Left hindlimb (tissue), 1 donor: ENCODE measurements at places on chromosomes 7 and 10.

DNA sequence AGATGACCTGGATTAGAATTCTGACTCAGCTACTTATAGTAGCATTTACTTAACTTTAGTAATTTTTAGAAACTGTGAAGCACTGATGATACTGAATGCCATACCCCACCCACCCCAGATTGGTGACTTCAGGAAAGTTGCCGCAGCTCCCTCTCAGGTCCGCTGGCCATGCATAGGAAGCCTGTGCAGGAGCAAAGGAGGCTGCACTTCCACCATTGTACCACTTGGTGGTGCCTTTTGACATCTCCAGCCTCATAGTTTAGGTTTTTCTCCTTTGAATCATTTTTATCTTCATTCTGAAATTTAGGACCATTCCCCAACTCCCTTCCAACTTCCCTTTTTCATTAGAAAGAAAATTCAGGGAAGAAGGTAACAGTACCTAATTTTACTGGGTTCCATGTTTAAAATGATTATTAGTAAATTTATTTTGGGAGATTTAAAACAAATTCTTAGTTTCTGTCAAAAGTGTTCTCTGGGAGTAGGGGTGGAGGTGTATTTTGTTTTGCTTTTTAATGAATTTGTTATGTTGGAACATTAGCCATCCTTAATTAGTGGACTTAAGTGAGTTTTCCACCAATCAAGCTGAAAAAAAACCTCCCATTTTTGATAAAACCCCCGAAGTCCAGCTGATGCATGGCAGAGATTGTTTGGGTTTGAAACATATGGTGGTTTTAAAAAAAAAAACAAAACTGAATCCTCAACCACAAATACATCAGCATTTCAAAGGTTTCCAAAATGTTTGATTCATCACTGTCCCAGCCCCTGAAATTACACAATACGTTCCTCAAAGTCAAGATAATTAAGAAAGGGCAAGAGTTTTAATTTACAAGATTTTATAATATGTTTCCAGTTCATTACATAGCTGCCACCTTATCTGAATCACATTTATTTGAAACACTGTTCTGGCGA is 109.6 kb downstream of the WNT2 start:
- peak; percentile 52 for DNase-seq

GRCh38 chr7:2066251-2066919 is 166.4 kb downstream of the MAD1L1 start:
- no peak for DNase-seq

- no peak for DNase-seq
These were observed 545 bp downstream of the GIGYF1 start for GRCh38 chr7:100693312-100694097.

DNA sequence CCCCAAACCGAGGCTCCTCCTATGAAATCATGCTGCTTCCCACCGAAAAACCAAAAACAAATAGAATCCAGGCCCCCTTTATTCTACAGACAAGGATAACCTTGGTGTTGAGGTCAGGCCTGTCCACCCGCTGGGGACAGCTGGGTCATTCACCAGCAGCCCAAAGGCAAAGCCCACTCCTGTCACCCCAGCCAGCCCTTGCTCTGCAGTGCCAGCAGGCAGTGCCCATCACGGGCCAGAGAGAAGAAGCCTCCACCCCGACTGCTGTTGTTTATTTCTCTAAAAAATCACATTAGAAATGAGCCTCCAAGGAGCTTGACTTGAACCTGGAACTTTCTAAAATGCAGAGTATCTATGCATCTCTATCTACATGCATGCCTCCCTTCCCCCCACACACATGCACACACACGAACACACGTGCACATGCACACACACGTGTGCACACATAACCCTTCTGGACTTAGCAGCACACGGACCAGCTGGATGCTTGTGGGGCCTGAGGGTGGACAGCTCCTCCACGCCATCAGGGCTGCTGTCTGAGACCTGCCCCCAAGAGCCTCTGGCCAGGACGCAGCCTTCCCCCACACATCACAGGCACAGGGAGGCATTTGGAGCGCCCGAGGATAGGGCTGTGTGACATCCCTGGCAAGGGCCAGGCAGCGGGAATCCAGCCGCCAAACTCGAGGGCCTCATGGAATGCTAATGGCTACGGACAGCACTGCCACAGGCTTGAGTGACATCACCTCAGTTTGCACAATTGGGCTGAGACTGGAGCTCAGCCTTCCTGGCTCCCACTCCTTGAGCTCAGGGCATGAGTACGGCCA is 22.8 kb downstream of the PRKAG2 start:
- DNase-seq = no peak

DNA sequence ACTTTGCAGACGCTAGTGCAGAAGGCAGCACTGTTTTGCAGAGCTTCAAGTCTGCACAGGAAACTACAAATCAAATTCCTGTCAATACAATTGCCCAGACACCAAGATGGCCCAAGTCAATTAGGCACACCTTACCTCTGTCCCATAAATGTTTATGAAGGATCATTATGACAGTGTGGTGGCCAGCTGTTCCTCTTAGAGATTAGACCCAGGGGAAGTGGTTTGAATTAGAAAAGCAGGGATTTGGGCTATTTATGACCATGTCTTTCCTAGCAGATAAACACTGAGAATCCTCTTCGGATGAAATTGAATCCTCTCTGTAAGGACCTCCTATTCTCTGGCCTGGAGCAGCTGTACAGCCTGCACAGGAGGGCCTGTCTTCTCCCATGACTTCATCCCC is 9.9 kb upstream of the NEUROG3 start:
- DNase-seq = no peak

GRCh38 chr10:1036341-1036791 is 10.7 kb upstream of the IDI2 start:
- no peak for DNase-seq

GRCh38 chr7:74097937-74098614 is 14.5 kb downstream of the LIMK1 start:
- DNase-seq = no peak

GRCh38 chr7:113188396-113188795 is 70.0 kb upstream of the SMIM30 start:
- DNase-seq = no peak

DNA sequence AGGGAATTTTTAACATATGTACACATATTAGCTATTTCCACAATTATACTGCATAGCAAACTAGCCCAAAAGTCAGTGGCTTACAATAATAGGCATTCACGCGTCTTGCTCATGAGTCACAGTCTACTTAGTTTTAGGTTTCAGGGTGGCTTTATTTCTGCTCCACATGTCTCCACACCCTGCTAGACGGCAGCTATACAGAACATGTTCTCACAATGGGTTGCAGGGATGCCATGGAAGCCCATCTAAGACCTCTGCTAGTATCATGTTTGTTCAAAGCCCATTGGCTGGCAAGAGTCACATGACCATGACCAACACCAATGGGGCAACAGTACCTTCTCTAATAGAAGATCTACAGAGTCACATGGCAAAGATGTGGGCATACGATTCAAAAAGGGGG is 96.3 kb upstream of the NEBL start:
- DNase-seq = no peak

- DNase-seq = no peak
These were observed 26.7 kb downstream of the PLPP4 start for GRCh38 chr10:120483651-120484301.

DNA sequence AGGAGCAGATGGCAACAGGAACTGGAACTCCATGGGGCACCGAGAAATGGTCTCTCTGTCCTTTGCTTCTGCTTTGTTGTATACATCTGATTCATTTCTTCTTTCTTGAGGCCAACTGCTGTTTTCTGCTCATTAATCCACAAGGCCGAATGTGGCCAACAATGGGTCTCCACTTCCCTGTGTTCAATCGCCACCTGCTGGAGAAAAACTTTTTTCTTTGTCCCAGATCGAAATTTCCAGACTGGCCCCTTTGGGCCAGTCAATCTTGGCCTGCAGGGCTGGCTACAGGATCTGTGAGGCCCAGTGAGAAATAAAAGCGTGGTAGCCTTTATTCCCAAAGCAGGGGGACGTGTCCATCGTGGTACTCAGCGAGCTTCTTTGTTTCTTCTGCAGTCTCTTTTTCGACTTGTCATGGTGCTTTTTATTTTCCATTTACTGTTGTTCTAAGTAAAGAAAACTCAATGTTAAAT is 58.8 kb downstream of the PARP12 start:
- DNase-seq = no peak
